ENCODE measurements at places on chromosomes 2 and 18.

GRCh38 chr18:71630696-71631095 lies 913.4 kb downstream of the CBLN2 start:
- DNase-seq: no peak

DNA sequence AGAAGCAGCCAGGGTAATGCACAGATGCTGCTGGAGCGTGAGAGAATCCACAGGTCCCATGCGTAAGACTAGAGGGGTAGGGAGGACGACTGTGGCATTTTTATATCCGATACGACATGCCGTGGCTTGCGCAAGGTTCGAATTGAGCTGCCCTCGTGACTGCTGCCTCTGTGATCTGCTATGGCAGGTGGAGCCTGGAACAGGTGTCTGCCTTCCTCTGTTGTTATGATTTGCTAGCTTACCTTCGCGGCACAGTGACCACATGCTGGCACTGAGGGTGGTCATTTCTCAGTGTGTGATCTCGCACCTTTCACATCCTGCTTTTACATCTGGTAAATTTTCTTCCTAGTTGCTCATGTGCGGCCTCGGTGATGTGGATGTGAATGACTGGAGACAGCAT lies 240.2 kb downstream of the ALPK2 start:
- no peak for DNase-seq

- no peak for DNase-seq
These were observed 680.5 kb downstream of the DSC3 start for GRCh38 chr18:30361864-30362540.

- DNase-seq: no peak
These were observed 1221.7 kb upstream of the ZEB2 start for GRCh38 chr2:145741636-145742035.

DNA sequence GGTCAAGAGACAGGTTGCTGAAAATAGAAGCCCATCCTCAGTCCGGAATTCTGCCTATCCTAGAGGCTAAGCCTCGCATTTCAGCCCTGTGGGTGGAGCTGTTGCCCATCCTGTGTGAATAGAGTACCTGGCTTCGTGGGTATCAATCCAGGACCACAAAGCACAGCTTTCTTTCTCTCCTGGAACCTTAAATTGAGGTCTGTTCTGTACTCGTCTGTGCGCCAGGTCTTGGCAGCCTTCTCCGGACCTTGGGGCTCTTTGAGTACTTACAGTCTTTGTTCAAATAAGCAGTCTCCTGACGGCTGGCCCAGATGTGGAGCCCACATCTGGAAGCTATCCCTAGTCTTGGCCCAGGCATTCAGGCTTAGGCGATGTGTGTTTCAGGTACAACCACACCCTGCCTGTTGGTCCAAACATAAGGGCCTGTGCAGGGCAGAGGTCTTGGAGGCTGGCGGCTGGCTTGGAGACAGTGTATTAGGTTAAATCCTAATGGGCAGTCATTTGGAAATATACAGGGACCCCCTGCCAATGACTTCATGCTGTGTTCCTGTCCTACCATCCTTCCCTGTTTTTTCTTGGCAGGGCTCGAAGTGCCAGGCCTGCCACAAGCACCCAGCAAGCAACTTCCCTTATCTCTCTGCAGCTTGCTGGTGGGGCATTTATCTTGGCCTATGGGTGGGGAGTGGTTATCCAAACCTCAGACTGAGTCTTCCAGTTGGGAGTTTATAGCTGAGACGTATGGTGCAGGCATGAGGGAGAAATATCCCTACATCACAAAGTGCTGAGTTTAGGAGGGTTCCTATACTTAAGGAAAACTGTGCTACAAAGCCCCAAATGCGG lies 294.1 kb downstream of the BCL2 start:
- no peak for DNase-seq

- no peak for DNase-seq
These were observed 90.6 kb upstream of the EFEMP1 start for GRCh38 chr2:56014046-56014730.

- no peak for DNase-seq
These were observed 864.6 kb upstream of the FSHR start for GRCh38 chr2:50018921-50019320.

DNA sequence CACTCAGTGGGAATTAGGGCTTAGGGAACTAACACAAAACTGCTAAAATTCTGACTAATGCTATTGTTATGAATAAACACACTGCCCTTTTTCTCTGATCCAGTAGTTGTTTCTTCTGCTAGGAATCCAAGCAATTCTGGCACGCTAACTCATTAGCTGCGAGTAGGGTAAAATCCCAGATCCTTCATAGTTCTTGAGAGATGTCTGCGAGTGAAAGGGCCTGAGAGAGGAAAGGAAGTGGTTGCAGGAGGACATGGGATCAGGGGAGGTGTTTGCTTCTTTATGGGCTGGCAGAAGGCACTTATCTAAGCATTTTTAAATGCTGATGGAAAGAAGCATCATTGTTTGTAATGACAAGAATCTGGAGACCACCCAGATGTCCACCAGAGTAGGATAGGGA lies 9.4 kb downstream of the MAP3K19 start:
- DNase-seq: no peak

DNA sequence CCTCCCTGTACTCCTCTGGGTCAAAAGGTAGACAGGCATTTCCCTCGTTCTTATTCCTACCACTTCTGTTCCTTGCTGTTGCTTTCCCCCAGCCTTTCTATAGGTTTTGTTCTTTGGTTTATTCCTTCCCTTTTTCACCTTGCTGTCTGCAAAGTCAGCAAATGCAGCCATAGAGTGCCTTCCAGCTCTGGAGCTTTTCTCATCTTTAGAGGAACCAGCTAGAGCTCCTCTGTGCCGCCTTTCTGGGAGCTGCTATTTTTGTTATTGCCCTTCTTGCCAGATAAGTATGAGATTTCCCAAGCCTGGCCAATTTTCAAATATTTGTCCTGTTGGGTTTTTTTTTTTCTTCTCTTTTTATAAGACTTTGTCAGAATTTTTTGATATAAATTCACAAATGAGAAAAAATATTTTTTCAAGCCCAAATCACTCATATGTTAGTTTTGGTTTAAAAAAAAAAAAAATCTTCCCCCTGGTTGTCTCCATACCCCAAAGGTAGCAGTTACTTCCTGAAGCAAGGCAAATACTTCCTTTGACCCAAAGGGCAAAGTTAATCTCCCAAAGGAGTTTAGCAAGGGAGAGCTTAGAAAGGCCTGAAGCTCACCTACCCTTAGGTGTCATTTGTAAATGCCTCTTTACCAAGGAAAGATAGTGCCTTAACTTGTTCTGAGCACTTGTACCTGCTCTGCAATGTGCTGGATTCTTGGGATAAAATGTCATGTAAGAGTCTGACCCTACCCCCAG lies 5.1 kb upstream of the TTC27 start:
- DNase-seq: peak; percentile 10

DNA sequence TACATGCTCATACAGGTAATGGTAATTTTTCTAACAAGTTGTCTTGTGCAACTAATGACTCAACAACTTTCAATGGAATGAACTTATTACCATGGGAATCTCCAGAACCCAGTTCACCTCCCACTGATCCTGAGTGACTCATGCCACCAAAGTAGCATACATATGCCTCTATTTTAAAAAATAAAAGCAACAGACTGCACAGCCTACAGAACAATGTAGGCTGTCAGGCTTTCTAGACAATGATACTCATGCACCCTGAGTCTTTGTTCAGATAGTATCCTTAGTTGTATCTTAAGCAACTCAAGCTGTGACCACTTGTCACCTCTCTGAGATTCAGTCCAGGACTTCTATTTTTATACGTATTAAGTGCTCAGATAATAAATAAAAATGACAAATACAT lies 531.0 kb upstream of the SETBP1 start:
- no peak for DNase-seq

DNA sequence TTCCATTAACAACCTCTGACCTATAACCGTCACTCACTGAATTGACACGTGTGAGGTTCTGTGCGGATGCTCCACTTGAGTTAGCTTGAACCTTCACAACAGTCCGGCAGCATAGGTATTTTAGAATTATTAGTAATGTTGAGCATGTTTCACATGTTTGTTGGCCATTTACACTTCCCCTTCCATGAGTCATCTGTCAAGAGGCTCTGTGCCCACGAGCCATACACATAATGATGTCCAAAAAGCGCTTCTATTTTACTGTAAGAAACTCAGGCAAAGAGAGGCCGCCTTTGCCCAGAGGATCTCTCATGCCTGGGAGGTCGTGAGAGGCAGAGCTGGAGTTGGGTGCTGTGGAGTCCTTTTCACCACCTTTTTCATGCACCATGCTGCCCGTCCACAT lies 28.9 kb upstream of the TMEM214 start:
- DNase-seq: no peak

GRCh38 chr2:110732422-110733413 lies at the start of gene ACOXL:
Gene ACOXL, plus strand, starts transcription at chr2:110732573. Its CDS starts 35,817 bp downstream, at chr2:110768390.
- DNase-seq: no peak

- DNase-seq: no peak
These were observed 4.5 kb downstream of the PRLH start for GRCh38 chr2:237570776-237571335.

DNA sequence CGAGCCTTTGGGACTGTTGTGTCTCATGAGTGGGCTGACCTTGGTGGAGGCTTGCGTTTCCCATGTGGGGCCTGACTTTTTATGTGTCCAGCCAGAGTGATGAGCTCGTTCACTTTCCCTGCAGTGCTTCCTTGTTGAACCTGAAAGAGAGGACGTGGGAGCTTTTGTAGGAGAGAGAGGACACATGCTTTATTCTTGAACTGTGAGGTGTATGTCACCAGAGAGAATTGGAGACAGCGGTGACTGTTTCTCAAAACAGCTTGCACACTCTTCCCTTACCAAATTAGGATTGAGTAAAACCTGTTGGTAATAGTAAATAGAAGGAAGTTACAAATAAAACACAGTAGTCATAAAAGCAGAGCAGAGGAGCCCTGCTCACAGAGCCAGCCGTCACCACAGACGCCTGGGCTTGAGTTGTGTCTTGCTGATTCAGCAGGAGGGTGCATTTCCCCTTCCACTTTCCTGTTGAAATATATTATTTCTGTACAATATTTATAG lies 60.7 kb downstream of the INPP4A start:
- DNase-seq: no peak

DNA sequence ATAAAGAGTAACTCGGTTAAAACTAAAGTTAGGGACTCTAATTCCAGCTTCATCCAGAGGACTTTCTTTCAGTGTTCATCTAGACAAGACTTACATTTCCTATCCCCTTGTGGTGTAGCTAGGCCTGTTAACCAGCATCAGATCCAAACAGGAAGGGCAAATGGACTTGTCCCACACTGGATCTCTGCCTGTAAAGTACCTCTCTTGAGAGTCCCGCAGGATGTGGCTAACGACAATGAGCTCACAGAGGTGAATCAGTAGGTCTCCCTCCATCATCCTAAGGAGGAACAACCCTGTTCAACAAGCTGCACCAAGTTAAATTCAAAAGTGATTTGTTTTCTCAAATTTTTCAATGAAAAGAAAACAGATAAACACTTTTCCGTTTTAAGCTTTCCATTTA lies 412.3 kb upstream of the RGPD4 start:
- no peak for DNase-seq

- no peak for DNase-seq
These were observed 132.4 kb downstream of the CYP26B1 start for GRCh38 chr2:72015266-72015665.

GRCh38 chr2:220811952-220812570 lies 760.0 kb downstream of the EPHA4 start:
- DNase-seq: no peak

- DNase-seq: no peak
These were observed 73.3 kb upstream of the KLF7 start for GRCh38 chr2:207238831-207239701.

DNA sequence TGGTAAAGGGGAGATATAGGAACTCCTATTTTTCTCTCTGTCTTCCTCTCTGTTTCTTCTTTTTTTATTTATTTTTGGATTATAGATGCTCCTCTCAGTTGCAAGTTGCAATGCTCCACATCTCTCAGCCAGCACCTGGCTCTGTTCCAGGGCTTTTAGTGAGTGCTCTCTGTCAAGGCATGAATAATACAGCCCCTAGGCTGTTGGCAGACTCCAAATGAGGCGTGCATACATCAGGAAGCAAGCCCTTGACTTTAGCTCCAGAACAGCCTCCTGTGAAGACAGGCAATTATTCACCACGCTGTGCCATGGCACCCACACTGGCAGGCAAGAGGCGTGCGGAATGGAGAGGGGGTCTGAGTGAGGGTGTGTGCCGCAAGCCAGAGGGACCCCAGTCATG lies 228.1 kb upstream of the PXDN start:
- peak; percentile 65 for DNase-seq

DNA sequence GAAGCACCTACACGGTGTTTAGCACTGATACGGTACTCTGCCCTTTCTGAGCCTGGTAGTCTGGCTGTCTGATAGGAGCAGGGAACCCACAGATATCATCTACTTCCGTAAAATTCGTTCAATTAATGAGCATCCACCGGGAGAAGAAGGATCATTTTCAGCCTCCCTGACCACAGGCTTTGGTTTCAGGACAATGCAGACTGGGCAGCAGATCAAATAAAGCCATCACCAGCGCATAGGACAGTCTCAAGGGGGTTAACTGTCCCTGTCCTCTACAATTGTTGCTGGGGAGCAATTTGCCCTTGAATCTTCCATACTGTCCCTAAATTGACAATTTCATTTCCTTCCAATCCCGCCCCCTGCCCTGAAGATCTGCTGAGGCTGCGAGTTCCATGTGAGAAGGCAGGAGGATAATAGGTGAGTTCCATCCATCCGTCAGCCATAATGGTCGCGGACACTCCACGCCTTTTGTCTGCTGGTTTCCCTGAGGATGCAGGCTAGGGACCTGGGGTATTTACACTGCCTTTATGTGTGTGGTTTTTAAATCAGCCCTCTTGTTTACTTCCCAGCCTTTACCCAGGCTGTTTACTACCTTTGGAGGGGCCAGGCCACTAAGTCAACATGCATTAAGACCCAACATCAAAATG lies 110.0 kb downstream of the MYCN start:
- no peak for DNase-seq

DNA sequence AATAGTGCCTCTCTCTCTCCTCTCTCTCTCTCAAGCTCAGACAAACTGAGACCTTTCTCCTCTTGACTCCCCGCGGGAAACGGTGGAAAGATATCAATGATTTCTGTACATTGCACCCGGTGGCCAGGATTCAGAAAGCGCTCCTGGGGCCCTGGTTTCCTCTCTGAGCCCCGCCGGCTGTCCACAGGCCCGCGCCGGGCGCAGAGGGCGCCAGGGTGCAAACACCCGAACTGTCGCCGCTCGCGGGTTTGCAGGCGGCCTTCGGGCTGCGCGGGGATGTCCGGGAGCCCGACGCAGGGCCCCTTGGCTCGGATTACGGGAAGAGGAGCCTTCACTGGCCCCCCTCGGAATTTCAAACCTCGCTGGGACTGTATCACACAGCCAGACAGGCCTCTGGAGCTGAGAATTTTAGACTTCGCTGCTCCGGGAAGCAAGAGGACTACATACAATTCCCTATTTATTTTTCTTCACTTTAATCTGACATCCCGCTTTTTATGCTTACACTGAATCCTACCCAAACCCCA lies 5.2 kb upstream of the EN1 start:
- no peak for DNase-seq

GRCh38 chr2:216908300-216908699 lies 48.4 kb upstream of the TNP1 start:
- no peak for DNase-seq

GRCh38 chr2:109331896-109332848 lies 203.2 kb downstream of the SH3RF3 start:
- no peak for DNase-seq

Measured in midbrain (tissue), 1 donor.